ENCODE measurements at places on chromosomes 13 and 19. TPM values are rescaled to one million over a fixed set of nuclear protein-coding genes. Genes with fewer than 3 reads are reported as not detected.

The ZNF135 gene
- polyA plus RNA-seq = 15.5 TPM

The KBTBD6 gene
- 11.0 TPM for polyA plus RNA-seq

The CYP2A7 gene
- not detected for polyA plus RNA-seq

The CATSPERD gene
- not detected for polyA plus RNA-seq

The PALM gene
- polyA plus RNA-seq = 40.8 TPM

The PEAK3 gene
- polyA plus RNA-seq = 0.08 TPM

The RFPL4A gene
- 0.27 TPM for polyA plus RNA-seq

The SIN3B gene
- 39.8 TPM for polyA plus RNA-seq
